Epithelial cell of esophagus (primary cell): ENCODE measurements at places on chromosomes 6 and 20.

DNA sequence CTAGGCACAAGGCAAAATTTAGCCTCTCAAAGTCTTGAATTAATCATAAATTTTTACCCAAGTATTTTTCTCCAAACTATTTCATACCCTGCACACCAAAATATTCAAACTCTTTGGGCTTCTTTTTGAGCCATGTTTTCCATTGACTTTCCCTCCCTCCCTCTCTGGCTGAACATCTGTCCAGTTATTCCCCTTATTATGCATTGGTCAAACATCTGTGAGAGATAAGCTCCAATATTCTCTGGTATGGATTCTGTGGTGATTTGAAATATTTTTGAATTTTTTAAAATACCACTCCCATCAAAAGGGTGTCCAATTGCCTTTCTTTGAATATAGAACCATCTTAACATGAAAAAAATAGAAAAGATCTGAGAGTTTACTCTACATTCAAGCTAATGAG, 244.2 kb downstream of the RFPL4B start:
- DNase-seq: no peak

DNA sequence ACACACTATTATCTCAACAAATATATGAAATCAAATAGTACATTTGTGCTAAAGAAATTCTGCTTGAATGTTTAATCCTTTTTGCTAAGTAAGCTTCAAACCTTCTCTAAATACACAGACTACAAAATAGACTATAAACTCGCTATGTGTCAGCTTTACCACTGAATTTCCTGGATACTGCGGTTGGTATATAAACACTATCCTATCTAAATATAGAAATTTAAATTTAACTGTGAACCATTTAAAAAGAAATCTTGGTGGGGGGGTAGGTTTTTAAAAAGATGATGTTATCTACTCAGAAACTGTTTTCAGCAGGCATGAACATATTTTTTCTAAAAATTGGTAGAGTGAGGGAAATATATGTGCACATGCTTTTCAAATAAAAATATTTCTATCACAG, 306.5 kb upstream of the RUNX2 start:
- no peak for DNase-seq

GRCh38 chr6:149942461-149942829, 631 bp downstream of the ULBP2 start:
- DNase-seq: no peak

DNA sequence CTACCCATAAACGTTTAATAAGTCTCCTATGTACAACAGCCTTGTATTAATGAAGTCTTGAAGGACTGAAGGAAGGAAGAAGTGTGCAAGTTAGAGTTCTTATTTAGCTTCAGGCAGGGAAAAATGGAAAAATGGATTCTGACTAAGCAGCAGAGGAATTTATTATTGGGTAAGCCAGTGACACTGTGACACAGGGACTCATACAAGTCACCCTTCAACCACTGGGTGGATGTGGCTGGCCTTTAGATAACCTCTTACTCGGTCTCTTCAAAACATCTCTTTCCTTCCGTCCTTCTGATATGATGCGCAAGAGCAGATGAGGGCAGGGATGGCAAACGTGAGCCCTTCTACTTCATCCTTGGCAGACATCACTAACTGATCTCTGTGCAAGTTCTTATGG, 145.6 kb downstream of the DHX35 start:
- no peak for DNase-seq

DNA sequence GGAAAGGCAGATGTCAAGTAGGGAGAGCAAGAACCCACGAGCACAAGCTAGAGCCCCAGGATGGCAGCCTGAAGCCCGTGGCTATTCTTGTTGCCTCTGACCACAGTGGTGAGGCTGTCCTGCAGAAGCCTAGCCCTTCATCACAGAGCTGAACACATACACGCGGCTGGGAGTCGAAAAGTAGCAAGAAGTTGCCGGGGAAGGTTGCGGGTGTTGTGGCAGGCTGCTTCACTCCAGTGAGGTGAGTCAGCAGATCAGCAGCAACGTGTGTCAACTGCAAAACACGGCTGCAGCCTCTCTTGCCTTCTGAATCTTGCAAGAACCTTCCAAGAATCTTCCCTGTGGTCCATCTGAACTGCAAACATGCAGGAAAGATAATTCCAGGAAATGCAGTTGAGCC, 10.6 kb upstream of the STX16 start:
- peak; percentile 63 for DNase-seq

GRCh38 chr6:162416831-162417537, 310.6 kb downstream of the PRKN start:
- no peak for DNase-seq

- no peak for DNase-seq
Observed at GRCh38 chr20:33645072-33645358, 17.1 kb upstream of the C20orf144 start.

- no peak for DNase-seq
Observed at GRCh38 chr6:54646069-54646950, 200.3 kb upstream of the FAM83B start.

GRCh38 chr6:8013763-8014162, 50.4 kb downstream of the BLOC1S5 start:
- DNase-seq: no peak

DNA sequence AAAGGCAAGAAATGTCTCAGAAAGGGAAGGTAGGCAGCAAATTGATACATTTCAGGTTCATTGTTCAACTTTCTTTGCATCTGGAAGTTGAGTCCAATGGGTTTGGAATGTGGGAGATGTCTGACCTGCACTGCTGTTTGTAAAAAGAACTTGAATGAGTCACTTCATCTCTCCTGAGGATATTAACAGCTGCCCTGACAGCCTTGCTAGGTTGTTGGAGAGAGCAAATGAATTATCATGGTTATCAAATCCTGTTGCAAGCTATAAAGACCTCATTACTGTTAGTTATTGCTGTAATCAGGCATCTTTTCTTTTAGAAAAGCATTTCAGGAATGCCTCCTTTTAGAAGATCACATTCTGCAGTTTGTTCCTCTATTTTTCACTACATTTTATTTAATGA, 23.0 kb upstream of the FLRT3 start:
- peak; percentile 63 for DNase-seq

- DNase-seq: peak; percentile 48
Observed at GRCh38 chr6:107801173-107801886, 22.8 kb downstream of the SCML4 start.

DNA sequence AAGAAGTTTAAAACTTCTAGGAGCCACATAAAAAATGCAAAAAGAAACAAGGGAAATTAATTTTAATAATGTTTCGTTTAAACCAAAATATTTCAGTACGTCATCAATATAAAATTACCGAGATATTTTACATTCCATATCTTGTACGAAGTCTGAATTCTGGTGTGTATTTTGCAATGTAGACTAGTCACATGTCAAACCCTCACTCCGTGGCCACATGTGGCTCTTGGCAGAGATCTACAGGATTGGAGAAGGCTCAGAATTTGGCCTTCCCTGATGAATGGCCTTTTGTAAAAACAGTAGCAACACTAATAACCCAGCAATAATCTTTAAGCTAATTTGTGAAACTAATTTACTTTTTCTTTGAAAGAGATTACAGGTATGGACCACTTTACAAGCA, 217.1 kb downstream of the PRL start:
- DNase-seq: no peak

DNA sequence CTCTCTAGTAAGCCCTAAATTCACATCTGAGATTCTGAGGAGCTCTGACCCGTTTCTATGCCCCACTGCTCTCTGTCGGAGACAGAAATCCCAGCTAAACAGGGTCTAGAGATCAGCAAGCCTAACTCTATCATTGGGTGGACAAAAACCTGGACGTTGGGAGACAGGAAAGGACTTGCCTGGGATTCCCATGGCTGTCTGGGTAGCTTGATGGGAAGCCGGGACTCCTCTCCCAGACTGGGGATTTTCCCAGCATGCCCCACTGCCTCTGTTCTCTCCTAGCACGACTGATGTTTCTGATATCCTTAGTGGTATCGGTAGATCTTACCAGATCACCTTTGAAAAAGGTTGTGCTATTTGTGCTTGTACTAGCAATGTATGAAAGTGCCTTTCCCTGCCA, 22.9 kb downstream of the DUSP22 start:
- DNase-seq: no peak

GRCh38 chr6:53579338-53579737, 34.4 kb upstream of the GCLC start:
- no peak for DNase-seq

GRCh38 chr20:32986331-32986966, 17.8 kb downstream of the SUN5 start:
- no peak for DNase-seq

- DNase-seq: no peak
Observed at GRCh38 chr20:25533920-25534700, 51.2 kb downstream of the NINL start.

DNA sequence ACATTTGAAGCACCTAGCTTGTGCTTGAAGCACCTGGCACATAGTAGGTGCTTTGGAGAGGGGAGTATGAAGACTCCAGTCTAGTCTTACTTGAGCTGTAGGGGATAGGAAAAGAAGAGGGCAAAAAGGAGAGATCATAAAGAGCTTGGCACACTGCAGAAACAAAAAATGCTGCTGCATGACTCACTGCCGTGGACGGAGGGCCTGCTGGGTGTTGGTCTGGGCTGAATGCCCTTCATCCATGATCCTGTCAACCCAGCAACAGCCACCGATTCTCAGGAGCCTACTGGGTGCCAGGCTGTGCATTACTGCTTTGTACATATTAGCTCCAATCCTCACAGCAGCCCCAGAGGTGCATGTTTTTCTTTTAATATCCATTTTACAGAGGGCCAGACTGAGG, 6.0 kb downstream of the PDYN start:
- no peak for DNase-seq

DNA sequence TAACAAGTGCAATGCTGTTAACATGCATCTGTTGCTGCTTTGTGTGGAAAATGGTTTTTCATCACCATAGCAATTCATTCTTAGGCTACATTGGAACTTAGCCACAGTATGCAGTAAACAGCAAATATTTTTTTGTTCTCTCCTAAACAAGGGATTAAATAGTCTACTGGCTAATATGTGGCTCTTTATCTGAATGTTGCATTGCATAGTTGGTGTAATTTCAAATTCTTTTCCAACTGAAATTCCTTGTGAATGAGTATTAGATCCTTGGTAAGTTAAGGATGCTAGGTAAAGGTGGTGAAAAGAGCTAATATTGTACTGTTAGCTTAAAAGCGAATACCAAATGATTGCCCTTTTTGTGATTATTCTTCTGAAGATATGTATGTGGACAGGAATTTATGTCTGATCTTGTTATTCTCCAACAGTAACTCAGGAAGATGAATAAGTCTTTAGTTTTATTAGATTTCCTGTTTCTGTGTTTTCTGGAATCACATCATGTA, 958 bp downstream of the MLIP start:
- no peak for DNase-seq

DNA sequence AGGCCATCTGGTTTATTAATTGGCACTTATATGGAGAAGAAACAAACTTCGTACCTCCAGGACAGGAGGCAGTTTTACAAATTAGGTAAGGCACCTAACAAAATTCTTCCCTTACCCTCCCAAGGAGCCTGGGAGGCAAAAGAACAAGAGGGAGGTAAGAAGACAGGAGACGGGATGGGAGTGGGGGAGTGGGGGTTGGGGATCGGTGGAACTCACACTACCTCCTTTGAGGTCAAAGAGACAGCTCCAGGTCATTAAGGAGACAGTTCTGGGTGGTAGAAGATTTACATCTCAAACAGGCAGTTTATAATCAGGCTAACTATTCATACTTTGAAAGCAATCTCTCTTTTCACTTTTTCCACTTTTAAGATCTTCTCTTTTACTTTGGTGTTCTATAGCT, 112.3 kb upstream of the HDAC2 start:
- DNase-seq: no peak

DNA sequence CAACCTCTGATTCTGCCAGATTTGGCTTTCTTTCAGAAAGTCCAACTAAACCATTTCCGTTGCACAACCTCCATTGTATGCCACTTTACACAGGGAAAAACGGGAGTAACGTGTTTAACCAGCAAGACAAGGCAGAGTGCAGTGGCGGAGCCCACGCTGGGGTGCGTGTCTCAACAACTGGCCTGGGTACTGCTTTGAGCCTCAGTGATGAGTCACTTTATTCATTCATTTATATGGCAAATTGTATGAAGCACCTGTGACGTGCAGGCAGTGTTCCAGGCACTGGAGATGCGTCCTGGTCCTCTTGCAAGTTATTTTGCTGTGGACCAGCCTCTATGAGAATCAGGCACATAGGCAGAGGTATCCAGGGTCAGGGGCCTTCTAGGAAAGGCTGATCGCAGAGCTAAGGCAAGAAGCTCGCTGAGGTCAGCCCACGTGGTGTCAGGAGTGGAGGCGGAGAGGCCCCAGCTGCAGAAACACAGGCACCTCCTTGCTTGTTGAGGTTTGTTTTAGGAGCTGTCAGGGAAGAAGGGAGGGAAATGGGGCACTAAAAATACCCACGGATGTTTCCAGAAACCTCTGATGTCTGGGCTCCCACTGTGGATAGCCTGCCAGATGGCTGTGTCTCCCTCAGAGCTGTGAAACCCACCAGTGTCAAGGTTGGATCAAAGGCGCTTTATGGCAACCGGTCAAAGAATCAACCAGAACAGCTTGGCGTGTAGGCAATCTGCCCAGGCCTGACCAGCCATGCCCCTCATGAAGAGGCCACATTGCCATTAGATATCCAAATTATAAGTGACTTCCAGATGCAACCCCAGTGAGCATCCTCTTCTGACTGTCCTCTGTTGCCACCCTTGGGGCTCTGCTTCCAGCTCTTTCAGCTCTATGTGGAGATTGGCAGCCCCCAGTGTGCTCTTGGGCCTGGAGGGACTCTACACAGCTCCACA, 157.2 kb downstream of the CD83 start:
- peak; percentile 99 for DNase-seq

GRCh38 chr20:48531505-48531904, 296.3 kb downstream of the PREX1 start:
- no peak for DNase-seq

- no peak for DNase-seq
Observed at GRCh38 chr20:61287583-61288275, 35.7 kb downstream of the CDH4 start.

DNA sequence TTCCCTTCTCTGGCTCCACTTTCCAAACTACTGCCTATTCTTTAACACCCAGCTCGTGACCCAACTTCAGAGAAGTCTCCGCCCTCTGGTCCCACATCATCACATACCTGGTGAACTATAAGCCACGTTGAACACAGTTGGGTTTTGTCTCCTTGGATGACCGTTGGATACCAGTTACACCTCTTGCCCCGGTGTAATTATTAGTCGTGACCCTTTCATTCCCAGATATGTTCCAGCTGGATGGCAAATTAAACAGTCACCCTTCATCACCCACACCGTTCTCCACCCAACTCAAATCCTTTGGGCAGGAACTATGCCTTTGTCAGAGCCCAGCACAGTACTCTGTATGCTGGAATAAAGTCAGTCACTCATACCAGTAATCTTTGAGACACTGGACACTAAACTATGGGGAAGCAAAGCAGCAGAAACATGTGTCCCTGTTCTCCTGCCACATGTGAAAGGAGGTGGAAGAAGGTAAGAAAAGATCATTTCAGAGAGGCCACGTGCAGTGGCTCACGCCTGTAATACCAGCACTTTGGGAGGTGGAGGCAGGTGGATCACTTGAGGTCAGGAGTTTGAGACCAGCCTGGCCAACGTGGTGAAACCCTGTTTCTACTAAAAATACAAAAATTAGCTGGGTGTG, 22.5 kb downstream of the PLAGL2 start:
- DNase-seq: no peak

- DNase-seq: peak; percentile 29
Observed at GRCh38 chr6:28867086-28867409, 56.7 kb downstream of the TRIM27 start.
